ENCODE measurements at places on chromosomes 3 and 15. TPM values are rescaled to one million over a fixed set of nuclear protein-coding genes. Genes with fewer than 3 reads are reported as not detected.

Gene RSL24D1
- total RNA-seq = 22.2 TPM

Gene SLC22A13
- not detected for total RNA-seq

Gene MTHFS
- total RNA-seq = not detected

Gene FHIT
- 5.8 TPM for total RNA-seq

Gene EBLN2
- total RNA-seq = 2.6 TPM

Gene ERICH6
- not detected for total RNA-seq

Gene PARP15
- total RNA-seq = 1.8 TPM

Gene CELF6
- 0.55 TPM for total RNA-seq

Gene EOMES
- not detected for total RNA-seq

Gene GOLGA6B
- not detected for total RNA-seq

Gene MEF2A
- total RNA-seq = 35.7 TPM

- H3K36me3 ChIP-seq = peaks cover 44% of the 10 kb centered on the region
- no peaks in the 10 kb centered on the region for H3K27me3 ChIP-seq
- no peak overlapping the region for H3K27ac ChIP-seq
- no peaks in the 10 kb centered on the region for H3K4me1 ChIP-seq
These were observed 59.5 kb upstream of the DCLK3 start for GRCh38 chr3:36823806-36824205.

DNA sequence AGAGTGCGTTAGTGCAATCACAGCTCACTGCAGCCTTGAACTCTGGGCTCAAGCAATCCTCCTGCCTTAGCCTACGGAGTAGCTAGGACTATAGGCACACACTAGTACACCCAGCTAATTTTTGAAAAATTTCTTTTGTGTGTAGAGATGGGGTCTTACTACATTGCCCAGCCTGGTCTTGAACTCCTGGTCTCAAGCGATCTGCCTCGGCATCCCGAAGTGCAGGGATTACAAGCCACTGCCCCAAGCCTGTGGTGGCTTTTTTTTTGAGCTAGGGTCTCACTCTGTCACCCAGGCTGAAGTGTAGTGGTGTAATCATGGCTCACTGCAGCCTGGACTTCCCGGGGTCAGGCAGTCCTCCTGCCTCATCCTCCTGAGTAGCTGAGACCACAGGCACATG lies 17.1 kb downstream of the PCCB start:
- DNase-seq = no peak
- no peaks in the 10 kb centered on the region for H3K4me1 ChIP-seq
- peaks cover 74% of the 10 kb centered on the region for H3K36me3 ChIP-seq
- H3K27ac ChIP-seq = no peak overlapping the region

GRCh38 chr3:14761121-14761672 lies 57.6 kb upstream of the FGD5 start:
- H3K4me1 ChIP-seq = no peaks in the 10 kb centered on the region
- H3K4me3 ChIP-seq = no peak overlapping the region
- peak; percentile 34 for DNase-seq
- no peaks in the 10 kb centered on the region for H3K27me3 ChIP-seq

- no peaks in the 10 kb centered on the region for H3K36me3 ChIP-seq
- H3K4me1 ChIP-seq = no peaks in the 10 kb centered on the region
- no peak for DNase-seq
- no peak overlapping the region for H3K27ac ChIP-seq
- H3K27me3 ChIP-seq = no peaks in the 10 kb centered on the region
- H3K4me3 ChIP-seq = no peak overlapping the region
These were observed 16.6 kb downstream of the MASP1 start for GRCh38 chr3:187274977-187275338.

- H3K36me3 ChIP-seq = peaks cover 17% of the 10 kb centered on the region
- H3K4me1 ChIP-seq = no peaks in the 10 kb centered on the region
- no peak for DNase-seq
- no peaks in the 10 kb centered on the region for H3K27me3 ChIP-seq
- H3K4me3 ChIP-seq = no peak overlapping the region
These were observed 183.6 kb downstream of the ATP10A start for GRCh38 chr15:25679492-25679891.

DNA sequence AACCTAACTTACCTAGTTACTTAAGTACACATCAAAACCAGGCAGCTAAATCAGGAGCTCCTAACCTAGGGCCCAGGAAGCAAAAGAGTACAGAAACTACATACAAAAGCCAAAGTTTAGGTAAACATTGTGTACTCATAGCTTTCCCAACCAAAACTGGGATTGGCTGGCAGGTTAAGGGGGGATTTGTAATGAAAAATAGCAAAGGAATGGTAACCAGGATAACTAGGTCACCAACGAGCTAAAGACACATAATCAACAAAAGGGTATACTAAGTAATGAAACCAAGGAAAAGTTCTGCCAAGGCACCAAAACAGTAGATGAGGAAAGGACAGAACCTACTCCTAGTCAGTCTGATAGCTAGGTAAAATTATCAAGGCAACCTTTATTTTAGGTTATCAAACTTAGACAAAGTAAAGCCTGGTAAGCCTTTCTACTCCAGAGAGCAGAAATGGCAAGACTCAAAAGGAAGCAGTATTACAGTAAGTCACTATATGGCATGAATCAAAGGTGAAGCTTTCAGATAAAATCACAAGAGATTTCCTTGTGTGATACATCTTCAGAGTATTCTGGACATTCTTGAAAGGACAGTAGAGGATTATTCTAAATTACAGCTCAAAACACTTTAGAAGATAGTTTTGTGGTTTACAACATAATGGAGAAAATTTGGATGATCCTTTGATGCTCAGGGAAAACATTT lies 10.2 kb downstream of the TRA2B start:
- H3K36me3 ChIP-seq = peaks cover 50% of the 10 kb centered on the region
- no peak for DNase-seq
- H3K27ac ChIP-seq = peak overlapping the region; percentile 36
- H3K4me1 ChIP-seq = peaks cover 100% of the 10 kb centered on the region
- H3K4me3 ChIP-seq = peak overlapping the region; percentile 14
- H3K27me3 ChIP-seq = no peaks in the 10 kb centered on the region

DNA sequence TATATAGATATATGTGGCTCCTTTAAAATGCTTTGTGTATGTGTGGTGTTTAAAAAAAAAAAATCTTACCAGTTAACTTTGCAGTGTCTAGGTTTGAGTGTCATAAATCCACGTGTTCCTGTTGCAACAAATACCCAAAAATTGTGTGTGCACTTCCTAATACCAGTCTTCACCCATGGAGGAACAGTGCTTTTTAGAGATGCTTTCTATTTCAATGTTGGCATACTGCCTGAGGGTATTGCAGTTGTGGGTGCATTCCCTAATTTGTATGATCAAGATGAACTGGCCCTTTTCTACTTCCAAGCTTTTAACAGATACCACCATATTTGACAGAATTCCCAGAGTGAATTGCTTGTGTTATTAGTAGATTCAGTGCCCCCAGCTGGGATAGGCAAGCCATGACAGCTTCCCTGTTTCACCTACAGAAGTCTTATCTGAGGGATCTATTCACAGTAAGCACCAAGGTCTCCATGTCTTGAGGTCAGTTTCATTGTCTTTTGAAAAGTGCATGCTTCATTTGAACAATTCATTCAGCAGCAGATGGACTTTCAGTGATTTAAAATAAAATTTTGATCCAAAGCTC lies 68.9 kb upstream of the GOLGA6B start:
- peaks cover 57% of the 10 kb centered on the region for H3K36me3 ChIP-seq
- H3K27me3 ChIP-seq = no peaks in the 10 kb centered on the region
- H3K4me1 ChIP-seq = no peaks in the 10 kb centered on the region
- no peak overlapping the region for H3K27ac ChIP-seq
- DNase-seq = peak; percentile 12

- peak overlapping the region; percentile 62 for H3K27ac ChIP-seq
- DNase-seq = no peak
- peaks cover 98% of the 10 kb centered on the region for H3K4me1 ChIP-seq
- H3K36me3 ChIP-seq = peaks cover 4% of the 10 kb centered on the region
- no peaks in the 10 kb centered on the region for H3K27me3 ChIP-seq
These were observed 530.0 kb downstream of the MECOM start for GRCh38 chr3:169133178-169134161.

GRCh38 chr3:99410789-99411311 lies 227.5 kb upstream of the COL8A1 start:
- H3K4me1 ChIP-seq = no peaks in the 10 kb centered on the region
- DNase-seq = no peak
- no peak overlapping the region for H3K4me3 ChIP-seq

GRCh38 chr15:76169911-76170800 lies 110.4 kb downstream of the TMEM266 start:
- H3K4me1 ChIP-seq = no peaks in the 10 kb centered on the region
- no peaks in the 10 kb centered on the region for H3K36me3 ChIP-seq
- H3K27ac ChIP-seq = no peak overlapping the region
- DNase-seq = no peak

- H3K27ac ChIP-seq = no peak overlapping the region
- no peaks in the 10 kb centered on the region for H3K36me3 ChIP-seq
- no peak overlapping the region for H3K4me3 ChIP-seq
- no peaks in the 10 kb centered on the region for H3K27me3 ChIP-seq
- H3K4me1 ChIP-seq = no peaks in the 10 kb centered on the region
These were observed 155.2 kb upstream of the TLE3 start for GRCh38 chr15:70252951-70253320.

- H3K4me3 ChIP-seq = no peak overlapping the region
- no peaks in the 10 kb centered on the region for H3K27me3 ChIP-seq
- no peaks in the 10 kb centered on the region for H3K4me1 ChIP-seq
- DNase-seq = no peak
- H3K27ac ChIP-seq = no peak overlapping the region
These were observed 199.5 kb upstream of the TBL1XR1 start for GRCh38 chr3:177396733-177397132.

GRCh38 chr3:34020170-34020569 lies 221.7 kb downstream of the PDCD6IP start:
- H3K4me1 ChIP-seq = no peaks in the 10 kb centered on the region
- no peak for DNase-seq
- H3K27me3 ChIP-seq = no peaks in the 10 kb centered on the region
- no peak overlapping the region for H3K27ac ChIP-seq

DNA sequence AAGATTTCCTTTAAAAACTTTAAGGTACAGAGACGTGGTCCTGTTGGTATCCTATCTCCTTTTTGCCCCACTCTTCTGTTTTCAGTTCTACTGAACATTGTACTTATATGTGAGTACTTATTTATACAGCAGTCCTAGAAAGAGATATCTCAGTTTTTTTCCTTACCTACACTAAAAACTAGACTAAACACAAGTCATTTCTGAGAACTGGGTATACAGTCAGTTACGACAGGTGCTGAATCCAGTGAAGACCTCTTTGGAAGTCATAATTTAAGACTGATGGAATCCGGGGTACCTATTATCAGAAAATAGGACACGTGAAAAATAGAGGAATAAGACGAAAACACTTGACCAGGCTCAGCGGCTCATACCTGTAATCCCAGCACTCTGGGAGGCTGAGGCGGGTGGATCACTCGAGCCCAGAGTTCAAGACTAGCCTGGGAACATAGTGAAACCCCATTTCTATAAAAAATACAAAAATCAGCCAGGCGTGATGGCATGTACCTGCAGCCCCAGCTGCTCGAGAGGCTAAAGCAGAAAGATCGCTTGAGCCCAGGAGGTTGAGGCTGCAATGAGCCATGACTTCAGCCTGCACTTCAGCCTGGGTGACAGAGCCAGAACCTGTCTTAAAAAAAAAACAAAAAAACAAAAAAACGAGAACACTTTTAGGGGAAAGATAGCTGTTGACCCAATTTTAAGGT lies 76.3 kb downstream of the KLHL25 start:
- H3K27ac ChIP-seq = no peak overlapping the region
- H3K4me1 ChIP-seq = no peaks in the 10 kb centered on the region
- no peak overlapping the region for H3K4me3 ChIP-seq
- DNase-seq = no peak
- H3K36me3 ChIP-seq = peaks cover 100% of the 10 kb centered on the region

DNA sequence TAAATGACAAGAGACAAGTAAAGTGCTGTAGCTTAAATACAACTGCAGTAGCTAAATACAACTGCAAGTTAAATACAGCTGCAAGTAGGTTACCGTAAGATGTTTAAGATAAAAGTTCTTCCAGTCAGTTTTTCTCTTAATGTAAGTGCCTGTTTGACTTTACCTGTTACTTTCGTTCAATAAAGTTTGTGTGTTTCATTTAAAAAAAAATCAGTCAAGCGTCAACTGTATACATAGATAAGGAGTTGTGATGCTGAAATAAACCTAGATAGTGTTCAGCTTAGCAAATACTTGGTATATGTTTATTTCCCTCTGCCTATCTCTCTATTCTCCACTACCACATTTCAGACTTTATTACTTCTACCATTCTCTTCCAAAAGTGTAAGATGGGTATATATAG lies 221.2 kb downstream of the NR2F2 start:
- no peak overlapping the region for H3K4me3 ChIP-seq
- H3K27me3 ChIP-seq = no peaks in the 10 kb centered on the region
- H3K4me1 ChIP-seq = no peaks in the 10 kb centered on the region
- no peaks in the 10 kb centered on the region for H3K36me3 ChIP-seq

GRCh38 chr15:91876187-91876586 lies 22.7 kb downstream of the SLCO3A1 start:
- no peak overlapping the region for H3K27ac ChIP-seq
- DNase-seq = no peak
- no peak overlapping the region for H3K4me3 ChIP-seq
- no peaks in the 10 kb centered on the region for H3K27me3 ChIP-seq
- peaks cover 8% of the 10 kb centered on the region for H3K4me1 ChIP-seq

- H3K36me3 ChIP-seq = peaks cover 25% of the 10 kb centered on the region
- H3K27me3 ChIP-seq = no peaks in the 10 kb centered on the region
- peak; percentile 67 for DNase-seq
- H3K27ac ChIP-seq = peak overlapping the region; percentile 86
- peaks cover 22% of the 10 kb centered on the region for H3K4me1 ChIP-seq
- H3K4me3 ChIP-seq = peak overlapping the region; percentile 79
These were observed 401 bp downstream of the ZSCAN29 start for GRCh38 chr15:43370310-43370974.

DNA sequence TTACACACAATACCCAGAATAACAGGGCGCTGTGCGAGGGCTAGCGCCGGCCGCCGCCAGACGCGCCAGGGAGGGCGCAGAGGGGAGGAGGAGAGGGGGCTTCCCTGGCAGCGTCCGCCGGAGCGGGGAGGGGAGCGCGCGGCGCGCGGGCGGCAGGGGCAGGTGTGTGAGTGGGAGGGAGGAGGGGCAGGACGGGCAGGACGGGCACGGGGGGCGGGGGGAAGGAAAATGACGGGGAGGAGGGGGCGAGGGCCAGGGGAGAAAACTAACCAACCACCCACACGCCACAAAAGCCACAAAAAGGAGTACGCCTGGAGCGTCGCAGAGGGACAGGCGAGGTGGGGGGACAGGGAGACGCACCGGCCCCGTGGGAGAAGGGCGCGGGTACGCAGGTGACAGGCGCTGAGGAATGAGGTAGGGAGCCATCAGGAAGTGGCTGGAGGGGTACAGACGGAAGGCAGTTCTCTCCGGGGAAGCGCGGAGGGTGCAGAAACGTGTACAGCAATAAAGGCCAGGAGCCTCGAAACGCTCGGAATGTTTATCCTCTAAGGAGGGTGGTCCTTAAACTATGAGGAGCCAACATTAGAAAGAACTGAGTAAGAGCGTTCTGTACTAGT lies 610 bp upstream of the SATB1 start:
- H3K36me3 ChIP-seq = peaks cover 3% of the 10 kb centered on the region
- DNase-seq = peak; percentile 52
- H3K4me3 ChIP-seq = peak overlapping the region; percentile 94
- H3K27me3 ChIP-seq = no peaks in the 10 kb centered on the region
- H3K4me1 ChIP-seq = peaks cover 23% of the 10 kb centered on the region

GRCh38 chr3:55801676-55802075 lies 314.6 kb upstream of the WNT5A start:
- H3K36me3 ChIP-seq = no peaks in the 10 kb centered on the region
- no peaks in the 10 kb centered on the region for H3K4me1 ChIP-seq
- no peaks in the 10 kb centered on the region for H3K27me3 ChIP-seq

- H3K4me3 ChIP-seq = no peak overlapping the region
- H3K4me1 ChIP-seq = no peaks in the 10 kb centered on the region
- no peaks in the 10 kb centered on the region for H3K27me3 ChIP-seq
- H3K27ac ChIP-seq = no peak overlapping the region
- no peaks in the 10 kb centered on the region for H3K36me3 ChIP-seq
These were observed 12.4 kb upstream of the ZNF770 start for GRCh38 chr15:35000511-35000910.
